ENCODE measurements at places on chromosomes 1 and 21. TPM values are rescaled to one million over a fixed set of nuclear protein-coding genes. Genes with fewer than 3 reads are reported as not detected.

GRCh38 chr1:88658419-88658818, 25.7 kb upstream of the PKN2 start:
- peak; percentile 16 for DNase-seq

DNA sequence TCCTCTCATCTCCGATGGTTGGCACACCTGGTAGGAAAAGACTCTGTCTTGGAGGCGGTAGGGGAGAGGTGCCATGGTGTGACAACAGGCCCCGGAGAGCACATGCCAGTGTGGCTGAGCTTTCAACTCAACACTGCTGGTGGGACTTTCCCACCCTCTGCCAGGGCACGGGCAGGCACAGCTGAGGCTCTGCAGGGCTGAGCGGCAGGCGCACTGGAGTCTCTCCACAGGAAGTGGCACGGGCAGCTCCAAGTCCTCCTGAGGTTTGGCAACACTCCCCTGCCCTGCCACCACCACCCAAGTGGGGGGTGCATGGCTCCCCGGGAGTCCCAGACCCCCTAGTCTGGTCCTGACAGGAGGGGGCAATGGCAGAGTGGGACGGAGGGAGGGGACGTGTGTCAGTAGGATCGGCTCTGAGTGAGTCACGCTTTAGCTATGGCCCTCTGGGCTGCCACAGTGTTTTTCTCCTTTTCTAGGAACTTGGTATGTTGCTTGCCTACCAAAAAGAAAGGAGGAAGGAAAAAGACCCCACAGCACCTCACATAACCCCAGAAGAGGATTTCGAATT, 27.3 kb upstream of the EVA1B start:
- DNase-seq, result peak; percentile 74

DNA sequence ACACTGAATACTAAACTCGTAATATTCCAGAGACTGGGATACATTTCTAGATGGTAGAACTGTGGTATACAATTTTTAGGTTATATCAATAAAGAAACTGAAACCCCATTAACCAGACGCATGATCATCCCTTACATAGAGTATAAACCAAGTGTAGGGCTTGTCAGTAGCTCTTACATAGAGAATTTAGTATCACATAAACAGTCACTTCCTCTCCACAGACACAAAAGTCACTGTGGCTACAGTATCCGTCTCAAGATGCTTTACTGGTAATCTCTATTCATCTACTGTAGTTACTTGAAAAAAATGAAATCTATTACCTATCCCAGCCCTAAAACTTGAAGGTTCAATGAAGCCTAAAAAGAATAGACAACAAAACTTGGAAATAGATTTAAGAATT, 252.3 kb upstream of the TMPRSS15 start:
- DNase-seq, result no peak

DNA sequence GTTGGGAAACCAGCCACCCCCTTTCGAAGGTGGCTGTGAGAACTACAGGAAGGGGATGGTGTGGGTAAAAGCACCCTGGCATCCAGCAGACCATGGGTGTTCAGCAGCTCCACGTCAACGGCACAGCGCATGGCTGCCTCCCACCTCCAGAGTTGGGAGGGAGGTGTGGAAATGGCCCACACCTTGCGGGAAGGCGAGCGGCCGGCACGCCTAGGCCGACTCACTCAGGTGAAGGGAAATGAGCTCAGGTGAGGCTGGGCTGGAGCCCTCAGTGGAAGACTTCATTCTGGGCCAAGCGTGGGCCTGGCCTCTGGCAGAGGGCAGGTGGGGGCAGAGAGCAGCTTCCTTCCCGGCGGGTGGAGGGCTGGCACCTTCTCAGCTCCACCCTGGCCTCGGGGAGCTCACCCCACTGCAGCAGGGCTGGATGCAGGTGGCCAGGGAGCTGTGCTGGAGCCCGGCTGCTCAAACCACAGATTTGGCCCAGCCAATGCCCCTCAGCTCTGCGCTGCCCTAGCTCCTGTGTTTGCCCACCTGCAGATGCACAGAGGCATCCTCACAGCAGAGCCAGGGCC, 24.8 kb upstream of the ALDH4A1 start:
- DNase-seq, result peak; percentile 76

GRCh38 chr1:29271724-29272123, 35.4 kb downstream of the PTPRU start:
- DNase-seq, result peak; percentile 41

POU2F1 gene
- polyA plus RNA-seq, result 8.9 TPM

PRXL2B gene
- 26.3 TPM for polyA plus RNA-seq

CLIC6 gene
- not detected for polyA plus RNA-seq

ESRRG gene
- polyA plus RNA-seq, result 0.09 TPM

NTNG1 gene
- polyA plus RNA-seq, result 1.7 TPM

DNA sequence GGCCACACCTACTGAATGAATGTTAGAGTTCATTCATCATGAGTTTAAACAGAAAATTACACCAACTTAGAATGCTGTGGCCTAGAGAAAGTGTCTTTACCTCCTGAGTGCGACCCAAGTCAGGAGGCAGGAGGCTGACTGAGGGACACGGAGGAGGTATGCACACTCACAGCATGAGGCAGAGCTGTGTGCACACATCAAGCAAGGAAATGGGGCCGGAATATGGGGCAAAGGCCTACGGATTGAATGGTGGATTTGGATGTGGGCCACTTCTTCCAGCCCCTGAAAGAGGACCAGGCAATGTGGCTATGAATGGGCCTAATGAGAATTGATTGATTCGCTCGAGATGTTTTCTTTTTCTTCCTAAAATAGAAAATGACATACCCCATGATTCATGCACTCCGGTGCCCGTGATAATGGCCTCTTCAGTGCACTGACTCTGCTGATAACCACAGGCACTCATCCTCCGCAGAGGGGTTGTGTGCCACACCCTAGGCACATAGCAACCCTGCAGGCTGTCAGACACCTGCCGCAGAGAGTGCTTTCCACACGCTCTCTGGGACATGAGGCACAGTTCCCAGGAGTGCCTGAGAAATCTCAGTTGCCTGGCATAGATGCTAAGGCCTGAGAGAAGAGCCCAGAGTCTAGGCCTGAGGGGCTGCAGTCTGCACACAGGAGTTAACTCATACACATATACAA, 155.5 kb downstream of the GLUL start:
- peak; percentile 71 for DNase-seq
